Keratinocyte (primary cell): ENCODE measurements at places on chromosomes 5 and 9.
A peak's percentile ranks its signal among the peaks of the same experiment; 100 is the strongest.

GRCh38 chr5:16881251-16881650, 54.8 kb downstream of the MYO10 start:
- no peak for DNase-seq

DNA sequence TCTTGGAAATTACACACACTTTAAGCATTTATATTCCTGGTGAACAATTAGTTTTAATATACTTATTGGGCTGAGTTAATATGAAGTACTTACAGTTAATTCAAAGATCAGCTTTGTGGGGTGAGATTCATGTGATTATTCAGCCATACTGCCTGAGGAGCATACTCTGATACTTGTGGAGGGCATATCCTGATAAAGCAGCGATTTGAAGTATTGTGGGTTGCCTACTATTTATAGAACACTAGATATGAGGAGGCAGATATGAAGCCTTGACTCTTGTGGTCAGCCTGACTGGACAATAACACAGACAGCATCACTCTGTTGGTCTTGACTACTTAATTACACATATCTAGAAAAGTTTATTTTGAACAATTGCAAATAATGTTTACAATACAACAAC, 27.0 kb upstream of the AGGF1 start:
- DNase-seq, result no peak

DNA sequence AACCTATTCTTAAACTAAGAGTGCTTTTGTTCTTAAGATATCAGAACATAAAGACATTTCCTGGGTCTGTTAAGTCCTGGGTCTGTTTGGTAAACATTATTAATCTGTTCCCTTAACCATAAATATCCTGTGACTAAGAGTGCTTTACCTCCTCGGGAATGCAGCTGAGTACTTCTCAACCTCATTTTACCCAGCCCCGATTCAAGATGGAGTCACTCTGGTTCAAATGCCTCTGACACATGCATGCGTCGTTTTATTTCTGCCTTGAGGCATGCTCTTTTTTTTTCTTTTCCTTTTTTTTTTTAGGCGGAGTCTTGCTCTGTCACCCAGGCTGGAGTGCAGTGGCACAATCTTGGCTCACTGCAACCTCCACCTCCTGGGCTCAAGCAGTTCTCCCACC, 39.8 kb upstream of the FBXL17 start:
- DNase-seq, result peak; percentile 9

GRCh38 chr5:92313385-92313784, 930.3 kb upstream of the ARRDC3 start:
- no peak for DNase-seq

DNA sequence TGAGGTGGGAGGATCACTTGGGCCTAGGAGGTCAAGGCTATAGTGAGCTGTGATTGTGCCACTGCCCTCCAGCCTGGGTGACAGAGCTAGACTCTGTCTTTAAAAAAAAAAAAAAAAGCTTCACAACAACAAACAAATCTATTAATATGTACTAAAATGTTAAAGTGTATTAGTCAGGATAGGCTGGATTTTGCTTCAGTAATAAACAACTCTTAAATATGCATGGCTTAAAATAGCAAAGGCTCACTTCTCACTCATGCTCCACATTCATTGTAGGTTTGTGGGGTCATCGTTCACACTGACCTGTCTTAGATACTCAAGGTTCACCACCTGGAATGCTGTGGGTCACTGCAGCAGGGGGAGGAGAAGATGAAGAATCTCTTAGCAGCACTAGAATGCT, 33.8 kb upstream of the COL15A1 start:
- DNase-seq, result no peak

DNA sequence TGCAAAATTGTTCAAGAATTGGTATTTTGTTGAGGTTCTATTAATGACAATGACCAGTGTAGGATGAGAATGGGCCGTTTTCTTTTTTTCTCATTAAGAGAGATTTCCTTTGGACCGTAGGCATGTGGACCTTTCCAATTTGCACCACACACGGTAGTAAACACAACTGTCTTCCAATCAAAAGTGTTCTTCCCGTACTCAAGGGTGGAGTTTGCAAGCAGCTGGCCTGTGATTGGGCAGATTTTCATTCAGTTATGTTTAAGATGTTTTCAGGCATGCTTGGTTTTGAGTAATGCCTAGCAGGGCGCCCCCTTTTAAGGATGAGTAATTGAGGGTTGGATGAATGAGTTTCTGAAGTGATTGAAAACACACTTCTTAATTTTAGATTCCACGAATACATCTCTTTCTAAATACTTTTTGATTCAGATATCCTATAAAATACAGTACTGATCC, 2.5 kb downstream of the KDM3B start:
- DNase-seq, result no peak

DNA sequence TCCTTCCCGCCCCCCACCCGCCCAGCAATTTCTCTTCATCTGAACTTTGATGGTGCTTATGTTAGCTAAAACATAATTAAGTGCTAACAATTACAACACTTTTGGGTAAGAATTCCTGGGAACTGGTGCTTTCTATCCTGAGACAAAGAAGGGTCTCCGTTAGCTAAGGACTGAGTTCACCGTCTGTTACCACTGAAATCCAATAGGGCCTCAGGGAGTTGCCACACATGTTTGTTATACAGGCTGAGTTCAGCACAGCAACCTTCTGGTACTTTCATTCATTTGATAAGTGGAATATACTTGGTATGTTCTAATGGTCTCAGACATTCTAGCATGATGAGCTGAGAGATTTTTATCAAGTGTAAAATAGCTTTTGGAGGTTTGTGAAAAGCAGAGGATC, 437.9 kb downstream of the EFNA5 start:
- DNase-seq, result no peak

DNA sequence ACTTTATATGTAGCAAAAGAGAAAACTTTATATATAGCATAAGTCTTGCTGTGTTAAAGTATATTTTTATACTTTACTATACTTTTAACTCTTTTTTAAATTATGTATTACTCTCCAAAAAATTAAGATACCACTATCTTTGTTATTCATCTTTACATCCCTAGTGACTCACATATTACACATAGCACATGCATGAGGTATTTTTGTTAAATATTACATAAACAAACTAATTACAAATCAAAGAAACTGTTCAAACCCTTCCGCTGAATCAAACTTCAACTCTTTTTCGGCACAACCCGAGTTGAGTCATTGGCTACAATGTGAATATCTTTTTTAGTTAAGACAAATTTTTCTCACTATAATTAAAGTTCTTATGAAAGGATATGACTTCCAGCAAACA, 32.1 kb downstream of the NADK2 start:
- DNase-seq, result no peak

DNA sequence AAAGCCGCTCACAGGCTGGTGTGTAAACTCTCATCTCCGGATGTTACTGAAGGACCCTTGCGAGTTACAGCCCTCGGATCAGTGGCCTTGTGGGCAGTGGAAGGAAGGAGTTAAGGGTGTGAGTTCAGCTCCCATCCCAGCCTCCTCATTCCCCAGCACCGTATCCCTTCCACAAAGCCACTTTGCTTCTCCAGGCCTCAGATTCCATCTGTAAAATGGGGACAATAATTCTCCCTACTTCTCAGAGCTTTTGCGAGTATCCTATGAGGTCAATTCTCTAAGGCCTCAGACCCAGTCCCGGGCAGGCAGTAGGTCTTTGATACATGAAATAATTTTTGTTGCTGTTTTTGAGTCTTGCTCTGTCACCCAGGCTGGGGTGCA, 141.3 kb downstream of the C9orf50 start:
- no peak for DNase-seq
